ENCODE measurements at places on chromosomes 11 and 22.

GRCh38 chr11:70547821-70548670, 149.7 kb downstream of the CTTN start:
- DNase-seq, result no peak

GRCh38 chr22:44954149-44954548, 55.7 kb downstream of the PHF21B start:
- no peak for DNase-seq

DNA sequence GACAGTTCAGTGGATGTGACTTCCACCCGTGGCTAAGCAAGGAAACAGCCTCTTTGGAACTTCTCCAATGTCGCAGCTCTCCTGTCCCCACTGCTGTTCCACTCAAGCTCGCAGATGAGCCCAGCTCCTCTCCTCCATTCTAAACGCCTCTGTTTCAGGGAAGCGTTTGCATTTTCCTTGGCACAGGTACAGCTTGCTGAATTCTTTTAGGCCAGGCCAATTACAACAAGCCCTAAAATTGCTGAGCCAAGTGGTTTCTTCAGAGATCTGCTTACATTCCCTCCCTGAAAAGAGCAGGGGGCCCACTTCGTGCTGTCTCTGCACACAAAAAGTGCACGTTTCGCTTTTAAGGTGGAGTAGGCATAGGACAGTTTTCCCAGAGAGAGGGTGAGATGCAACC, 91.5 kb upstream of the BLID start:
- DNase-seq, result no peak

DNA sequence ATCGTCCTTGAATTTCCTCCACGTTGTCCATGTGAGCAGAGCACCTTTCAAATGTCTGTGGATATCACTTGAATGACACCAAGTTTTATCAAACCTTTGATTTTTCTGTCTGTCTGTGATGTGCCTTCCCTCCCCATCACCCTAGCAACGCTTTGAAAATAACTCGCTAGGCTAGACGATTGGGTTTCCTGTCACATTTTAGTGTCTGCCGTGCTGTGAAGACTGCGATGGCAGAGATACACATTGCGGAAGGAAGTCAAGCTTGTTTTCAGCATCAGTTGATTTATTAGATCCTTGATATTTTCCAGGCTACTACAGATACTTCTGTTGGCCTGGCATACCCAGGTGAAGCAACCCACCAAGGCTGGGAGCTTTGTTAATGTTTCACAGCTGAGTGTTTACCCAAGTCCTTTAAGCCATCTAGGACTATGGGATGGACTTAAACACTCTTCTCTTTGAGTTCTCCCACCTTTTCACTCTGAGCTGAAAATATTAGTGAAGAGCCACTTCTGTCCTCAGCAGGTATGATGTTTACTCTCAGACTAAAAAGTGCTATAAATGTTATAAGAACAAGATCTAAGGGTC, 93.6 kb upstream of the CD44 start:
- no peak for DNase-seq

DNA sequence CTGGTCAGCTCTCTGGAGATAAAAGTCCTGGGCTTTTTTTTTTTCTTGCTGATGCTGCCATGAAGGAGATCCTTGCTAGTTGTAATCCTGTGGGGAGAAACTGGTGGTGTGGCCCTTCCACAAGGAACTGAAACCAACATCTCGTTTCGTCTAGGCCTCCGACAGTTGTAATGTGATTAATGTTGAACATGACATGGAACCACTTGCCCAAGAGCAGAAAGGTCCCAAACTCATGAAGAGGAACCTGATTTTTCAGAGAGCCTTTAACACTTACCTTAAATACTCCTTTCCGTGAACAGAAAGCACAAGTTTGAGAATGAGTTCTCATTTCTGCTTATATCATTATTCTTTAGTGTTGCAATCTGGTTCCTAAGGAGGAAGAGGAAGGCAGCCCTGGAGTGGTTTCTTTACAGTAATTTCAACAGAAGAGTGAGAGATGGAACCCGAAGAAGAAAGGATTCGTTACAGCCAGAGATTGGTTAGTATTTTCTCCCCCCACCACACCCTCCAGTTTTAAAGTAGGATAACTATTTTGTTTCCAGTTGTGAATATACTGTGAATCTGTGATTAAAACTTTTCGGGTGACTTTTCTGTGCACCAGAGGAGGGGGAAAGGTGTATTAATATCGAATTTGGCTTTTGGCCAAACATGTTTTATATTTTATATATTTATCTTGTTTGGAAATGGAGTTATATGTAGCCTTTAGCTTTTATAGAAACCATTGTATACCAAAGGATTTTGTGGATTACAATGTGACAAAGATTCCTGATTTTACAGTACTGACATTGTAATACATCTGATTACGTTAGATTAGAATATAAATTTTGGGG, 2.0 kb downstream of the KDM2A start:
- DNase-seq, result no peak

DNA sequence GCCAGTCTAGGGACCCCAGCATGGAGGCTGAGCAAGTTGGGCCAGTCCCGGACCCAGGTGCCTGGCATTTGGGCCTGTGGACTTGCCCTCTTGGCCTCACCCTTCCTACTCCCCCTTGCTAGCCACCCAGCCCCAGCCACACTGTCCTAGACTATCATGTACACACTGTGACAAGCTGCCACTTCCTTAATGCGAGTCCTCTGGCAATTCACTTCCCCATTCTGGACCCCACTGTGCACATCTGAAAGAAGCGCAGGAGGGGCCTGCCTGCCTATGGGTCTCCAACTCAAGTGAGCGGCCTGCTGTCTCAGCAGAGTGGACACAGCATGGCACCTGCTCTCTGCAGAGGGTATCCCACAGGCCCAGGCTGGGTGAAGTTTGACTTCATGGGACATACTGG, 68.5 kb upstream of the LMO1 start:
- DNase-seq, result no peak

GRCh38 chr22:30057375-30057774, 22.9 kb upstream of the HORMAD2 start:
- DNase-seq, result no peak

GRCh38 chr22:22110548-22111266, 128.1 kb upstream of the TOP3B start:
- no peak for DNase-seq

GRCh38 chr11:114847306-114847975, 169.1 kb downstream of the NXPE2 start:
- DNase-seq, result no peak

- no peak for DNase-seq
These were observed 57.0 kb downstream of the SOX6 start for GRCh38 chr11:16299390-16299789.

GRCh38 chr22:31045900-31046538, 35.1 kb upstream of the SMTN start:
- DNase-seq, result no peak

DNA sequence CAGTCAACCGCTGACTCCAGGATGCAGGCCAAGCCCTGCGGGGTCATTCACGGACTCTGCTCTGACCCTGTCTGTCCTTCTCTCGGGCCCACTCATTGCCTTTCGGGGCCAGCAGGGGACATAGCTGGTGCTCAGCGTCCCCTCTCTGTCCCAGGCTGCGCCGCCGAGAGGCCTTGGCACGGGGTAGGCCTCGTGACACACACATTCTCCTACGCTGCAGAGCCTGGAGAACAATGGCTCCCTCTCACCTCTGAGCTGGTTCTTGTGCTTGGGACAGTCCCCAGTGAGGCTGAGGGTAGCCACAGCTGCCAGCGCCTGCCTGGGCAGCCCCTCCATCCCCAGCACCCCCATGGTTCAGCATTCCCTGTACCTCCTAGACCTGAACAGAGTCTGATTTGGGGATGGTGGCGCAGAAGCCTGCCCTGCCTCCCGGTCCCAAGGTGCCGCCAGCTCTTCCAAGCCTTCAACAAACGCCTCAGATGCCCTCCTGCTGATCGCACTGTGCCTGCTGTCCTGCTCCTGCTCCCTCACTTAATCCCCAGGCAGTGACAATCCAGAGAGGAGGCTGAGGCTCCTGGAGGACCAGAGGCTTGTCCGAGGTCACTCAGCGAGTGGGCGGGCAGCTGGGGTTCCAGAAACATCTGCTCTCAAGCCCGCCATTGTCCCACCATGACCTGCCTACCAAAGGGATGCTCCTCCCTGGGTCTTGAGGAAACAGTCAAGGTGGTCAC, 30.4 kb downstream of the DUSP8 start:
- no peak for DNase-seq

DNA sequence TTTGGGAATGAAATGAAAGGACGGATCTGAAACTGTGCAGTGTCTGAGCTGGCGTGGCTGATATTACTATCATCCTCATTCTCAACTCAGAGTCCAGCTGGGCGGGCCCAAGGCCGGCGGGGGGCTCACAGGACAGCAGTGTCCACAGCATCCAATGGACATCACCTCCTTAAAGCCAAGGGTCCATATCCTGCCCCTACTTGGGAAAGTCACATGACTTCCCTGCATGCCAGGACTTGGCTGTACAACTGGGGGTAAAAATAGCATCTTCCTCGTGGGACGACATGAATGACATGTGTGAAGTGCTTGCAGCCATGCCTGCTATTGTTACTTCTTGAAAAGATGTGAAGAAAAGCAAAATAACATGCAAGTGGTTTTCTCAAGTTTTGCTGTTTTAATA, 82.3 kb downstream of the TRMU start:
- no peak for DNase-seq

DNA sequence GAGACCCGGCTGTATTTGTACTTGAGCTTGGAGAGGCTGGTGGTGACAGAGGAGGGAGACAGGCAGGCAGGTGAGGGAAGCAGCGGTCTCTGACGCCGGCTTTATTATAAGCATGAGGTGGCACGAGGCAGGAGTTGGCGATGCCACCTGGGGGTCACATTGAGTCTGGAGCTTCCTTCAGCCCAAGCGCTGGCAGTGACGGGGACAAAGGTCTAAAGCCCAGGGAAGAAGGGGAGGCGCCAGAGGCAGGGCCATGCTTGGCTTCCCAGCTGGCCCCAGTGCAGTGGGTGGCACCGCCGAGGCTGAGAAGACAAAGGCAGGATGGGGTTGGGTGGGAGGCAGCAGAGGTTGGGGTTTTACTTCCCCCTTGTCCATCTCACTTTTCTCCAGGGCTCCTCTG, 4.5 kb downstream of the FXYD2 start:
- no peak for DNase-seq

DNA sequence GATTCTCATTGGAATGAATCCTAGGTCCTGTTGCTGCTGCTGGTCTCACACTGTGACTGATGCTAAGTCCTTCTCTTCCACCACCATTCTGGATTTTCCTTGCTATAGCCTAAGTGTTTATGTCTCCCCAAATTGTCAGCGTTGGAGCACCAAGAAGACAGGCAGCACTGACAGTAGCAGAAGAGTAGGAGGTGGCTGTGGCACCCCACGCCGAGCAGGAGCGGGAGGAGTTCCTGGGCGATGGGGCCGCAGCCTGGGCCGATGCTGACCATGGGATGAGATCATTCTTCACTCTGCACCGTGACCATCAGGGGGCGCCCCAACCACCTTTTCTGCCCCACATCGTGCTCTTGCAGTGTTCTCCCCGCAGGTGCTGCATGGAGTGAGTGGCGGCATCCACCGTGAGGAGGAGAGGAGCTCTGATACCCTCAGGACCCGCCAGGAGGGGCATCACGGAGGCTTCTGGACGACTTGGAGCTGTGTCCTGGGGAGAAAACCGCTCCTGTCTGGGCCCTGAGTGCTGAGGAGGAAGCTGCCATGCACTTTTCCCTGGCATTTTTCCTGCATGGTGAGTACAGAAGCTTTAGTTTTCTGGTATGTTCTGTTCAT, 57.0 kb downstream of the LRRC74B start:
- DNase-seq, result peak; percentile 73

DNA sequence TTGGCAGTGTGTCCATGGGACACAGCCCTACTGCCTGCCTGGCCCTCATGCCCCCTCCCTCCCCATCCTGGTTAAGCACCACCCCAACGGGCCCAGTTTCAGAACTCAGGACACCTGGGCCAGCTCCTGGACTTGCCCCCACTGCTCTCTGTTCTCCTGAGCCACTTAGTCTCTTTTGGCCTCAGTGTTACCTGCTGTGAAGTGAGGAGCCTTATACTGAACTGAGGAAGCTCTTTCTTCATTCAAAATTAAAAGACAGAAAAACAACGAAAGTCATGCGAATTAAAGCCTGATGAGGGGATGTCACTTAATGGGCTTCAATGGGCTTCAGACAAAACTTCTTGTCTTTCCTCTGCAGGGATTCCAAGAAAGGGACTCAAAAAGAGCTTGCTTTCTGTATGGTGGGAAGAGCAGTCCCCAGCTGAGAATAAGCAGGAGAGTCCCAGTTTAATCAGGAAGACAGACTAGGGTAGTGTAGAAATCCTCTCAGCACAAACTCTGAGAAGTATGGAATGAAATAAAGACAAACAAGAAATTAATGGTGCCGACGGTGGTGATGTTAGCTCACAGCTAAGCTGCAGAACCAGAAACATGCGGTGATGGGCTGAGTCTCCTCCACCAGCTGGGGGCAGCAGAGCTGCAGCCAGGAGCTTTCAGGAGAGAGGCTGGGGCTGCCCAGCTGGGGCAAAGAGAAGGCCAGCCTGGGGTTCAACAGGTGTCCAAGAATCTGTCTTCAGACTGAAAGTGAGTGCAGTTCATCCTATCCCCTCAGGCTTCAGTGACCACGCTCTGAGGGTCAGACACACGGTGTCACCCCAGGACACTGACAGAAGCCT, 101.0 kb downstream of the GGTLC2 start:
- DNase-seq, result no peak

- DNase-seq, result no peak
These were observed 95.9 kb upstream of the DDI1 start for GRCh38 chr11:103940551-103940950.

DNA sequence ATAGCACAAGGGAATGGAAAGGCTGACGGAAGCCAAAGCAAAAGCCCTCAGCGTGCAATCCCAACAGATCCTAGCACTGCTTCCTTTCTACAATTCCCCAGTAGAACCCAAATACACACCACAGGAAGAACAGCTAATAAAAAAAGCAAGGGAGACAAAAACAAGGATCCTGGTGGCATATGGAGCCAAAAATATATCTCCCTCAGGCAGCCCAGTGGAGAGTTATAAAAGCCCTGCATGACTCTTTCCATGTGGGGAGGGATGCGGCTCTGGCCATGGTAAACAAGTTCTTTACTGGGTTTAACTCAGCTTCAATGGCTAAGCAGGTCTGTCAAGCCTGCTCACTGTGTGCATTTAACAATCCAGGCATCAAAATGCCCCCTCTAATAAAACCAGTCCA, 88.1 kb downstream of the PIWIL4 start:
- DNase-seq, result no peak

DNA sequence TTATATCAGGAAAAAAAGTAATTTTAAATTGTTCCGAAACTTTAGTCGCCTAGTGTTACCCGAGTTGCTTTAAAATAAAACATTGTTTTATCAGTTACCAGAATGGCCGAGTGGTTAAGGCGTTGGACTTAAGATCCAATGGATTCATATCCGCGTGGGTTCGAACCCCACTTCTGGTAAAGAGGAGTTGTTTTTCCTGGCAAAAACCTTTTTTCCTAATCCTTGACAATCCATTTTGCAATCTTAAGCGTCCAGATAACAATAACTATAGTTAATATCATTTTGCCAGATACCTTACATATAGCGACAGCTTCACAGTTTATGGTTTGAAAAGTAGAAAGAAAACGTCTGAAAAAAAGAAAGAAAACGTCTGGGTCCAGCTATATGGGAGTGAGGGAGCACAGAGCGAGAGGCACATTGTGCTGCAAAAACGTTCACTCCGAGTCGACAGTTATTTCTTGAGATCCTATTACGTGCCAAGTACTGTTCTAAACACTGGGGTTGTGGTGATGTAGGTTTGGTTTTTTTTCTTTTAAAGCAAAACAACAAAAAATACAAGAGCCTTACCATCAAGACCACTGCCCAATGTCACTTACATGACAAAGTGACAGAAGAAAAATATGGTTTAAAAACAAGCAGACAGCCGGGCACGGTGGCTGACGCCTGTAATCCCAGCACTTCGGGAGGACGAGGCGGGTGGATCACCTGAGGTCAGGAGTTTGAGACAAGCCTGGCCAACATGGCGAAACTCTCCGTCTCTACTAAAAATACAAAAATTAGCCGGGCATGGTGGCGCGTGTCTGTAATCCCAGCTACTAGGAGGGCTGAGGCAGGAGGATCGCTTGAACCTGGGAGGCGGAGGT, 40.6 kb downstream of the OR4D9 start:
- DNase-seq, result no peak

All from stimulated activated CD8-positive, alpha-beta memory T cell treated with anti-CD3 and anti-CD28 coated beads, Interleukin-15, amount 100 ng/mL, for 24 hours (primary cell).